GM13977 (cell line): ENCODE measurements at places on chromosomes 1 and 21.

DNA sequence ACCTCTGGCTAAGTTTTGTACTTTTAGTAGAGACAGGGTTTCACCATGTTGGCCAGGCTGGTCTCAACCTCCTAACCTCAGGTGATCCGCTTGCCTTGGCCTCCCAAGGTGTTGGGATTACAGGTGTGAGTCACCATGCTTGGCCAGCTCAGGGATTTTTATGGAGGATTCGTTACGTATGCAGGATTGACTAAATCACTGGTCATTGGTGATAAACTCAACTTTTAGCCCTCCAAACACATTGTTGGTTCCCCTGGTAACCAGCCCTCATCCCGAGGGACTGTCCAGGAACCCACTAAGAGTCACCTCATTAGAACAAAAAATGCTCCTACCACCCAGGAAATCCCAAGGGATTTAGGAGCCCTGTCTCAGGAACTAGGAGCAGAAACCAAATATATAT is 40.4 kb downstream of the ST3GAL3 start:
- no peak for DNase-seq

- DNase-seq, result no peak
These were observed 71.3 kb downstream of the RPE65 start for GRCh38 chr1:68378296-68379084.

DNA sequence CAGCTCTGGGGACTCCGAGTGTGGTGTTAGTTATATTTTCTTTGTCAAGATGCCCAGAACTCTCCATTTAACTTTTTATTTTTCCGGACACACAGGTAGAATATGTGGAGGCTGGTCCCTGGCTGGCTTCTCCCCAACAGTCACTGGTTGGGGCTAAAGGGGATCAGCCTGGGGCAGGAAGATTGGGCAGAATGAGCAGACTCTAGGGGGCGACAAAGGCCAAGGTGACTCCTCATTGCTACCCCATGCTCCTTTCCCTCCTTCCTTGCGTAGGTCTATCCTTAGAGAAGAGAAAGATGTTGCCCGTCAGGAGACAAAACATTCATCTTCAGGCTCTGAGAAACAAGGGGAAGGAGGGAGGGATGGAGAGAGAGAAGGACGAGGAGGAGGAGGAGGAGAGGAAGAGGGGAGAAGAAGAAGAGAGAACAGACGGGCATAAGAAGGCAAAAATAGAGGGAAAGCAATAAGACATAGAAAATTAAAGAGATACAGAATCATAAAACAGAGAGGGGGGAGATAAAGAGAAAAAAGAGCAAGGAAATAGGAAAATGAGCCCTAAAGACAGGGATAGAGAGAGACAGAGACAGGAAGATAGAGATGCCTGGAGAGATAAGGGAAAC is 89.9 kb downstream of the FOXD2 start:
- no peak for DNase-seq

- no peak for DNase-seq
These were observed 4.4 kb downstream of the CD53 start for GRCh38 chr1:110877364-110877763.

DNA sequence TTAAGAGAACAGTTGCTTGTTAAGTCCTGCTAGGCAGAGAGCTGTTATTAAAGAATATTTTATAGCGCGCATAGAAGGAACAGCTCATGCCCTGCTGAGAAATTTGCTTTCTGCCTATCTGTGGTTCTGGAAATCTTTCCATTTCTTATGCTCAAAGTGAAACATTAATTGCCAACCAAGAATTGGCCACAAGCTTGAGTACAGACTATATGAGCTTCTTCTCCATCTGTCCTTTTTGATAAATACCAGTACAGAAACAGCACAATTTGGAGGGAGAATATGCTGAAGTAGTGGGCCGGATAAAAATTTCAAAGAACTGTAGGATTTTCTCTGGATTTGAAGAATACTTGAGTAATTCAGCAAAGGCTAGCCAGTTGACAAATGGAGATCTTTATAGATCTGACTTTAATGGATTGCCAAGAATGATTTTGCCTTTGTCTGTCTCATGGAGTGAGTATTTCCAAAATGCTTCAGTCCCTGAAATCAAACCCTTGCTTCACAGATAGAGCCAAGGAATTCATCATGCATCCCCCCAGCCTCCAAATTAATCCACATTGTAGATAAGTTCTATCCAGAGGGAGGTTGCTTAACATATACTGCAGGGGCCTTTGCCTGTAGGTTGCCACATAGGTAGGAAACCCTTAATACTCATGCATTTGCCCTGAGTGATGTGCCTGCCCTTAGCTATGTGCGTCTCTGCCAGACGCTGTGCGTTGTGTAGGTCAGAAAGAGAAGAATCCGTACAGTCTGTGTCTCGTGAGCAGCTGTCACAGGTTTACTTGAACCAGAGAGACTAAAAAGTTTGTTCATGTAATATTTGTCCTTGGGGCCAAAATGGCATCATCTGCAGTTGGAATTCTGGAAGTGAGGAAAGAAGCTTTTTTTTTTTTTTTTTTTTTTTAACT is 44.2 kb downstream of the SMYD2 start:
- no peak for DNase-seq

- DNase-seq, result no peak
These were observed 6.4 kb downstream of the INPP5B start for GRCh38 chr1:37940299-37940947.

DNA sequence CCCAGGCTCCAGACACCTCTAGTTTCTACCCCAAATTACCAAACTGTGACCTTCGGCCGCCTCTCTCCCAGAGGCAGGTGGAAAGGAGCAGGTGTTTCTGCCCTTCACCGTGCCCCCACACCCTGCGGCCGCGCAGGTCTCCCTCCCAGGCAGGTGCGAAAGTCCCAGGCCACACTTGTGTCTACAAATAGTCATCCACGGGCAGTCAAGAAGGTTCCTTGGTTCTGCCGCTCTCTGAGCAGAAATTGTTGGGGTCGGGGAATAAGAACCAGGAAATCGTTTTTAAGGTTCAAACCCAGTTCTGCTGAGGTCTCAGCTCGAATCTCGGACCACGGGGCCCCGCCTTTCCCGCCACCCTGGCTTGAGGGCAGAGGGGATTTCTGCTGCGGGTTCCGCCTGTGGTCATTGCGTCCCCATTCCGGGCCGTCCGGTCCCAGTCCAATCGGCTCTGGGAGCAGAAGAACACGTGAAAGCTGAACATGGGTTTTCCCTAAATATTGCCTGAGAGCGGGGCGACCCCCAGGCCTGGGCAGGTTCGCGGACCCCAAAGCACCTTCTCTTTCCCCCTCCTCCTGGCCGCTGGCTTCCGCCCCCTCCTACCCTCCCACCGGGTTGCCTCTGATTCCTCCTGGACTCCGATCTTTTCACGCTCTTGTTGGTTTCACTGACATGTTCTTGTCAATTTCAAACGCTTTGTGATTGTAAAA is 1.2 kb upstream of the ATF3 start:
- peak; percentile 57 for DNase-seq

- DNase-seq, result peak; percentile 34
These were observed 41.3 kb downstream of the TBX19 start for GRCh38 chr1:168321945-168322344.

GRCh38 chr1:211609120-211610024 is 30.4 kb upstream of the SLC30A1 start:
- no peak for DNase-seq

- no peak for DNase-seq
These were observed 4.3 kb upstream of the BCAR3 start for GRCh38 chr1:93685918-93686317.
